Ovary (tissue), 10 donors: ENCODE measurements at places on chromosomes 6 and 20.

GRCh38 chr6:123420512-123420911 lies 216.2 kb downstream of the TRDN start:
- no peak for DNase-seq

GRCh38 chr20:62158088-62158400 lies 14.5 kb downstream of the SS18L1 start:
- no peak for DNase-seq

- DNase-seq: no peak
Observed at GRCh38 chr20:47389867-47390347, 33.4 kb upstream of the ZMYND8 start.

DNA sequence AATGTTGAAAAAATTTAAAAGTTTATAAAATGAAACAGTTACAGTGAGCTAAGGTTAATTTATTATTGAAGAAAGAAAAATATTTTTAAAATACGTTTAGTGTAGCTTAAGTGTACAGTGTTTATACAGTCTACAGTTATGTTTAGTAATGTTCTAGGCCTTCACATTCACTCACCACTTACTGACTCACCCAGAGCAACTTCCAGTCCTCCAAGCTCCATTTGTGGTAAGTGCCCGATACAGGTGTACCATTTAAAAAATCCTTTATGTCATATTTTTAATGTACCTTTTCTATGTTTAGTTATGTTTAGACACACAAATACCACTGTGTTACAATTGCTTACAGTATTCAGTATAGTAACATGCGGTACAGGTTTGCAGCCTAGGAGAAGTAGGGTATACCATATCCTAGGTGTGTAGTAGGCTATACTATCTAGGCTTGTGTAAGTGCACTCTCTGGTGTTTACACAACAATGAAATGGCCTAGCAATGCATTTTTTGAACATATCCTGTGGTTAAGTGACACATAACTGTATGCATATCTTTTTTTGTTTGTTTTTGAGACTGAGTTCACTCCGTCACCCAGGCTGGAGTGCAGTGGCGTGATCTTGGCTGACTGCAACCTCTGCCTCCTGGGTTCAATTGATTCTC lies 26.3 kb downstream of the FLRT3 start:
- no peak for DNase-seq

DNA sequence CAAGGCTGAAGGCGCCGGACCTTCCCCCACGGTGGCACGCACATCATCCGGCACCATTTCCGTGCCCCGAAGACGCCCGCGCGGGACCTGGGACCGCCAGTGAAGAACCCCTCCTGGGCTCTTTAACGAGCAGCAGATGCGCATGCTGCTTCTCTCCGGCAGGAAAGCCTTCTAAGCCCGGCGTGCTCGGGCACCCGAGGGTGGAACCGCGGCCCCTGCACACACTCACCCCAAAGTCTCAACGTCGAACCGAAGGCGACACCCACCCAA lies 240 bp downstream of the FOXQ1 start:
- DNase-seq: no peak
